ENCODE measurements at places on chromosomes 16 and 17. TPM values are rescaled to one million over a fixed set of nuclear protein-coding genes. Genes with fewer than 3 reads are reported as not detected.

GRCh38 chr16:2959206-2959605, 4.9 kb upstream of the KREMEN2 start:
- H3K36me3 ChIP-seq, result no peaks in the 10 kb centered on the region
- H3K27me3 ChIP-seq, result no peaks in the 10 kb centered on the region
- no peak for DNase-seq

DNA sequence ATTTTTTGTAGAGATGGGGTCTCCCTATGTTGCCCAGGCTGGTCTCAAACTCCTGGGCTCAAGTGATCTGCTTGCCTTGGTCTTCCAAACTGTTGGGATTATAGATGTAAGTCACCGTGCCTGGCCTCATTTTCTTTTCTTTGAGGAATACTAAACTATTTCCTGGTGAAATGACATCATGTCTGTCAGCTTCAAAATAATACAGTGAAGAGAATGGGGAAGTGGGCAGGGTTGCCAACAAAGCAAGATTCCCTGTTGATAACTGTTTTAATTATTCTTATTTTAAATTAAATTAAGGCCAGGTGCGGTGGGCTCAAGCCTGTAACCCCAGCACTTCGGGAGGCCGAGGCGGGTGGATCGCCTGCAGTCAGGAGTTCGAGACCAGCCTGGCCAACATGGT, 21.1 kb downstream of the PIPOX start:
- no peak overlapping the region for H3K4me3 ChIP-seq
- DNase-seq, result no peak
- H3K4me1 ChIP-seq, result no peaks in the 10 kb centered on the region
- H3K27ac ChIP-seq, result no peak overlapping the region
- H3K36me3 ChIP-seq, result no peaks in the 10 kb centered on the region
- H3K27me3 ChIP-seq, result no peaks in the 10 kb centered on the region

GRCh38 chr17:50660042-50660886, 25.6 kb downstream of the ABCC3 start:
- peak overlapping the region; percentile 85 for H3K27ac ChIP-seq
- no peaks in the 10 kb centered on the region for H3K36me3 ChIP-seq
- no peaks in the 10 kb centered on the region for H3K27me3 ChIP-seq

- H3K4me1 ChIP-seq, result peaks cover 18% of the 10 kb centered on the region
- H3K27ac ChIP-seq, result peak overlapping the region; percentile 70
- H3K27me3 ChIP-seq, result no peaks in the 10 kb centered on the region
- peak; percentile 22 for DNase-seq
Observed at GRCh38 chr17:42135664-42136653, 13.4 kb downstream of the HSPB9 start.

TEKT1 gene
- not detected for total RNA-seq

FOXC2 gene
- 14.9 TPM for total RNA-seq

- H3K4me1 ChIP-seq, result peaks cover 89% of the 10 kb centered on the region
- DNase-seq, result no peak
- H3K27ac ChIP-seq, result peak overlapping the region; percentile 100
- peak overlapping the region; percentile 37 for H3K4me3 ChIP-seq
Observed at GRCh38 chr17:81404558-81405165, 9.4 kb downstream of the BAHCC1 start.

DNA sequence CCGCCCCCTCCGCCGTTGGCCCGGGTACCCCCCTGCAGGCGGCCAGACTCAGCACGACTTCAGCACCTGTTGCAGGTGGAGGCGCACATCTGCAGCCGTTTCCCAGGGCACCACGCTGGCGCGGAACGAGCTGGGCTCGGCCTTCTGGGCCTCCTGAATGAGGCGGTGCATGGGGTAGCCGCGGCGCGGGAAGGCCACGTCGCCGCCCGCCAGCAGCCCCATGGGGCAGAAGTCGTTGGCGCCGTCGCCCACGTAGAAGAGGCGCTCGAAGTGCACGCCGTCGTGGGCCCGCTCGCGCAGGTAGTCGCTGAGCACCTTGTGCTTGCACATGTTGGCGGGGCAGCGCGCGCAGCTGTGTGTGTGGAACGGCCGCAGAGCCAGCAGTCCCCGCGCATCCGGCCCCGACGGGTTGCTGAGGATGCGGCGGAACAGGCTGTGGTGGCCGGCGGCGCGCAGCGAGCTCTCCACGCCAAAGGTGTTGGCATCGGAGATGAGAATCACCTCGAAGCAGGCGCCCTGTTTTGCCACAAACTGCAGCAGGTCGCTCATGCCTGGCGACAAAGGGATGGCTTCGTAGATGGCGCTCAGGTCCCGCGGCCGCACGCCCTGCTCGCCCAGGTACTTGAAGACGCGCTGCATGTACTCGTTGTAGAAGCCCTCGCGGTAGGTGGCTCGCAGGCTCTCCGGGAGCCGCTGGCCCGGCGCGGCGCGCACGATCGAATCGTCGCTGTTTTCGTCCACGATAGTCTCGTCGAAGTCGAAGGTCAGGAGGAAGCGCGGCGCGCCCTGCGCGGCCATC, 6.2 kb downstream of the PHOSPHO1 start:
- H3K27ac ChIP-seq, result no peak overlapping the region
- H3K4me3 ChIP-seq, result no peak overlapping the region
- no peaks in the 10 kb centered on the region for H3K27me3 ChIP-seq
- peaks cover 17% of the 10 kb centered on the region for H3K4me1 ChIP-seq
- H3K36me3 ChIP-seq, result no peaks in the 10 kb centered on the region

DNA sequence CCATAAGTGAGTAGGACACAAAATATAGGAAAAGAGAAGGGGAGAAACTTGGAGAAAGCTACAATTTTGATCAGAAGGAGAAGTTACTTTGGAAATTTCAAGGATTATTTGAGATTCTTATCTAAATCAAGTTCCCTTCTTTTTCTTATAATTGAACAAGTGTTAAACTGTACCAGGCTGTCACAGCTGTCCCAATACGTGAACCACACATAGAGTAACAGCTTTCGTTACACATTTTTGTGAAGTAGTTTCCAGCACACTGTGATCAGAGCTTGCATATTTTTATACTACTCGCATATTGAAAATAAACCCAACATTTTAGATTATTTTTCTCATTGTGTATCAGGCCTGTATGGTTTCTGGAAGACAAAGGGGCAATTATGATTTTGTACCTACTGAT, 412.8 kb upstream of the PSMD7 start:
- no peaks in the 10 kb centered on the region for H3K4me1 ChIP-seq
- DNase-seq, result no peak
- H3K27ac ChIP-seq, result no peak overlapping the region
- H3K36me3 ChIP-seq, result no peaks in the 10 kb centered on the region

GRCh38 chr16:19749571-19750080, 31.6 kb downstream of the IQCK start:
- no peak for DNase-seq
- no peaks in the 10 kb centered on the region for H3K36me3 ChIP-seq
- no peaks in the 10 kb centered on the region for H3K27me3 ChIP-seq
- H3K4me3 ChIP-seq, result no peak overlapping the region
- no peaks in the 10 kb centered on the region for H3K4me1 ChIP-seq

KRTAP3-1 gene
- not detected for total RNA-seq

- no peaks in the 10 kb centered on the region for H3K4me1 ChIP-seq
- H3K4me3 ChIP-seq, result no peak overlapping the region
- no peaks in the 10 kb centered on the region for H3K36me3 ChIP-seq
- no peak overlapping the region for H3K27ac ChIP-seq
- DNase-seq, result no peak
Observed at GRCh38 chr17:2176499-2177169, 121.7 kb downstream of the HIC1 start.

- no peak for DNase-seq
- H3K27ac ChIP-seq, result no peak overlapping the region
- no peak overlapping the region for H3K4me3 ChIP-seq
- no peaks in the 10 kb centered on the region for H3K36me3 ChIP-seq
- H3K27me3 ChIP-seq, result no peaks in the 10 kb centered on the region
Observed at GRCh38 chr17:80959330-80960036, 32.2 kb upstream of the CHMP6 start.

DNA sequence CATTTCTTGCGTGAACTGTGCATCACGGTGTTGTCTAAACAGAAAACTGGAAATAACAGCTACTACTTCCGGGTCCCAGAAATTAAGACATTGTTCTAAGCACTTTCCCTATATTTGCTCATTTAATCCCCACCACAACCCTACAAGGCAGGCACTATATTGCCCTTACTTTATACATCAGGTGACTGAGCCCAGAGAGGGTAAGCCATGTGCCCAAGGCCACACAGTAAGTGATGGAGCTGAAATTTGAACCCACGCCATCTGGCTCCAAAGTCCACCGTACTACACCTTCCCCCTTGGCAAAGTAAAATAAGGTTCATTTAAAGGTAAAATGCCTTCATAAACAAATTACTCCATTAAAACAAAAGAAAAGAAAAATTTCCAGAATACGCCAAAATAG, 33.2 kb downstream of the COTL1 start:
- H3K4me3 ChIP-seq, result no peak overlapping the region
- H3K4me1 ChIP-seq, result peaks cover 4% of the 10 kb centered on the region
- DNase-seq, result no peak
- H3K27ac ChIP-seq, result no peak overlapping the region
- no peaks in the 10 kb centered on the region for H3K27me3 ChIP-seq

- no peaks in the 10 kb centered on the region for H3K36me3 ChIP-seq
- H3K27ac ChIP-seq, result no peak overlapping the region
- no peak for DNase-seq
- no peak overlapping the region for H3K4me3 ChIP-seq
- H3K27me3 ChIP-seq, result no peaks in the 10 kb centered on the region
- H3K4me1 ChIP-seq, result no peaks in the 10 kb centered on the region
Observed at GRCh38 chr17:53949473-53950090, 126.9 kb downstream of the KIF2B start.

DNA sequence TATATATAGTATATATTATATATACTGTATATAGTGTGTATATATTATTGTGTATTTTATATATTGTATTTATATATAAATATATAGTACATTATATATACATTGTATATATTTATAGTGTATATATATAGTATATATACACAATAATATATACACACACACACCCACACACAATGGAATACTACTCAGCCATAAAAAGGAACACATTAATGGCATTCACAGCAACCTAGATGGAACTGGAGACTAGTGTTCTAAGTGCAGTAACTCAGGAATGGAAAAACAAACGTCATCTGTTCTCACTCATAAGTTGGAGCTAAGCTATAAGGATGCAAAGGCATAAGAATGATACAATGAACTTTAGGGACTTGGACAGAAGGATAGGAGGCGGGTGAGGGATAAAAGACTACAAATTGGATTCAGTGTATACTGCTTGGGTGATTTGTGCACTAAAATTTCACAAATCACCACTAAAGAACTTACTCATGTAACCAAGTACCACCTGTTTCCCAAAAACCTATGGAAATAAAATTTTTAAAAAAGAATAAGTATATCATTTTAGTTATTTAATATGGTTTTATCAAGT, 201.9 kb upstream of the CDH11 start:
- H3K4me3 ChIP-seq, result no peak overlapping the region
- H3K27me3 ChIP-seq, result no peaks in the 10 kb centered on the region
- no peak overlapping the region for H3K27ac ChIP-seq
- DNase-seq, result no peak
- no peaks in the 10 kb centered on the region for H3K36me3 ChIP-seq

- H3K4me3 ChIP-seq, result no peak overlapping the region
- H3K27ac ChIP-seq, result no peak overlapping the region
- H3K4me1 ChIP-seq, result peaks cover 4% of the 10 kb centered on the region
- no peak for DNase-seq
Observed at GRCh38 chr17:35766903-35767510, 6.3 kb downstream of the C17orf50 start.

ASPHD1 gene
- total RNA-seq, result 87.0 TPM

DNA sequence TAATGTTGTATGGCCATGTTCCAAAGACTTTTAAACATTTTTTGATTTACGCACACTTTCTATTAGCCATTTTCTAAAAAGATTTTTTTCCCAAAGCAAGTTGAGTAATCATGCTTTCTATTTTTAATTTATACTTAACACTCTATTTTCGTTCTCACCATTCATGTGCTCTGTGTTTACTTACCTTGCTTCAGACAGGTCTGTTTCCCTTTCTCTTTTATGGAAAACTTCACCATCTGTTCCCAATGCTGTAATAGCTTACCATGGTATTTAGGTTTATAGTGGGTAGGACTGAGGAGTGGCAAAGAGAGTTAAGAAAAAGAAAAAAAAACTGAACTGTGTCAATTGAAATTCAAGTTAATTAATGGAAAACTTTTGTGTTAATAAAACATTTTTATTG, 37.5 kb upstream of the KCNJ16 start:
- H3K27ac ChIP-seq, result no peak overlapping the region
- no peaks in the 10 kb centered on the region for H3K4me1 ChIP-seq
- no peak for DNase-seq
- H3K27me3 ChIP-seq, result no peaks in the 10 kb centered on the region
- no peak overlapping the region for H3K4me3 ChIP-seq

GRCh38 chr17:27109346-27109745, 184.6 kb upstream of the WSB1 start:
- no peaks in the 10 kb centered on the region for H3K27me3 ChIP-seq
- H3K4me3 ChIP-seq, result no peak overlapping the region
- DNase-seq, result no peak
- H3K36me3 ChIP-seq, result no peaks in the 10 kb centered on the region
- no peaks in the 10 kb centered on the region for H3K4me1 ChIP-seq
- no peak overlapping the region for H3K27ac ChIP-seq

DNA sequence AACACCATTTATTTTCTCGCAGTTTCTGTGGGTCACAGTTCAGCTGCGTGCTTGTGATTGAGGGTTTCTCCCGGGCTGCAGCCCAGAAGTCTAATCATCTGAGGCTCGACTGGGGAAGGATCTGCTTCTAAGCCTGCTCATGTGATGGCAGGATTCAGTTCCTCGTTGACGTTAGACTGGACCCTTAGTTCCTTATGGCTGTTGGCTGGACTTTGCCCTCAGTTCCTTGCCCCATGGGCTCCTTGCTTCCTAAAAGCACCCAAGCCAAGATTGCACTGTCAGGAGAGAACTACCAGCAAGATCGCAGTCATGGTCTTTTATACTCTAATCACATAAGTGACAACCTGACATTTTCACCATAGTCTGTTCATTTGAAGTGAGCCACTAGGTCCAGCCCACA, 250.0 kb downstream of the PRKCA start:
- no peaks in the 10 kb centered on the region for H3K36me3 ChIP-seq
- H3K27me3 ChIP-seq, result no peaks in the 10 kb centered on the region
- H3K27ac ChIP-seq, result peak overlapping the region; percentile 13
- no peak overlapping the region for H3K4me3 ChIP-seq
- peaks cover 40% of the 10 kb centered on the region for H3K4me1 ChIP-seq
- DNase-seq, result no peak

DNA sequence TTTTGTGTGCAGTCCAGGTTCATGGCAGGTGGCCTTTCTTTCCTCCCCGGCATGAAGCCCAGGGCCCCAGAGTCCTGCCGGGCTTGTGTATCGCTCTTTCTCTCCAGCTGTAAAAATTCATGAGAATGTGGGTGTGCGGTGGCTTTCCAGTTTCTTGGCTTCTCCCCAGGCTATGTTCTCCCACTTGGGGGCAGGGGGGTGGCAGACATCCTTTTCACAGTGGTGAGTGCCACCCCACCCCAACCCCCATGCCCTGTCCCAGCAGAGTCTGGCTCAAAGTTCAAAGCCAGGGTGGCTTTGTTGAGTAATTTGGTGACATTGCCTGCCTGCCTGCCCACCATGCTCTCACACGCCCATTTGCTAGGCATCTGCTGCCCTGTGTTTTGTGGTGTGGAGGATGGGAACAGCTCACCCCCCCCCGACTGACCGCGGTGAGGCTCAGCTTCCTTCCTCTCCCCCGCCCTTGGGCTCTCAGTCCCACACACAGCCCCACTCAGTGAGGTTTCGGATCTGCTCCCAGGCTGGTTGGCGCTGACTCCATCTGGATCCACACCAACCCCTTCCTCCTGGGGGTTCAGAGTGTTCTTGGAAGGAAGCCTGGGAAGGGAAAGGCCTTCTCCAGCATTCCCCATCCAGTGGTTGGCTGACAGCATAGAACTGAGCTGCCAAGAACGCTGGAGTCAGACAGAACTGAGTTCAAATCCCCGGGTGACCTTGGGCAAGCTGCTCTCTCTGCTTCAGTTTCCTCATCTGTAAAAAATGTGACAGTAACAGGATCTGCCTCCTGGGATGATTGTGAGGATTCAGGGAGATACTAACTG, 36.0 kb downstream of the CHD9 start:
- no peaks in the 10 kb centered on the region for H3K4me1 ChIP-seq
- no peaks in the 10 kb centered on the region for H3K36me3 ChIP-seq
- H3K4me3 ChIP-seq, result no peak overlapping the region
- H3K27me3 ChIP-seq, result no peaks in the 10 kb centered on the region
